ENCODE measurements at places on chromosomes 13 and 19.

DNA sequence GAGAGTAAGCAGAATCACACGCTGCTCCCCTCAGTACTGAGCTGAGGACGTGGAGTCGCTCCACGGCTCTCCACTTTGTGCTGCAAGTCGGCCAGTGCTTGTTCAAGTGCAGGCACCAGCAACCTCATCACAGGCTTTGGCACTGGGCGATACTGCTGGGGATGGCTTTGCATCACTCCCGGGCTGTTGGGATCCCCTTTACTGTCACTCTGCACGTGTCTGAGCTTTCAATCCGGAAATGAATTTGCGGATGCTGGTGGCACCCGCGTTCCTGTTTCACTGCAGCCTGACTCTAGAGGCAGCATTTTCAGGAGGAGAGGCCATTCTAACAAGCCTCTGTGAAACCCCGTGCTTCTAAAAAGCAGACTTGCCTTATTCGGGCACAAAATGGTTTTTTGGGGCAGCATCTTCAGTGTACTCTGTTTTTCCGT is 19.1 kb downstream of the SMARCA4 start:
- no peak for DNase-seq

DNA sequence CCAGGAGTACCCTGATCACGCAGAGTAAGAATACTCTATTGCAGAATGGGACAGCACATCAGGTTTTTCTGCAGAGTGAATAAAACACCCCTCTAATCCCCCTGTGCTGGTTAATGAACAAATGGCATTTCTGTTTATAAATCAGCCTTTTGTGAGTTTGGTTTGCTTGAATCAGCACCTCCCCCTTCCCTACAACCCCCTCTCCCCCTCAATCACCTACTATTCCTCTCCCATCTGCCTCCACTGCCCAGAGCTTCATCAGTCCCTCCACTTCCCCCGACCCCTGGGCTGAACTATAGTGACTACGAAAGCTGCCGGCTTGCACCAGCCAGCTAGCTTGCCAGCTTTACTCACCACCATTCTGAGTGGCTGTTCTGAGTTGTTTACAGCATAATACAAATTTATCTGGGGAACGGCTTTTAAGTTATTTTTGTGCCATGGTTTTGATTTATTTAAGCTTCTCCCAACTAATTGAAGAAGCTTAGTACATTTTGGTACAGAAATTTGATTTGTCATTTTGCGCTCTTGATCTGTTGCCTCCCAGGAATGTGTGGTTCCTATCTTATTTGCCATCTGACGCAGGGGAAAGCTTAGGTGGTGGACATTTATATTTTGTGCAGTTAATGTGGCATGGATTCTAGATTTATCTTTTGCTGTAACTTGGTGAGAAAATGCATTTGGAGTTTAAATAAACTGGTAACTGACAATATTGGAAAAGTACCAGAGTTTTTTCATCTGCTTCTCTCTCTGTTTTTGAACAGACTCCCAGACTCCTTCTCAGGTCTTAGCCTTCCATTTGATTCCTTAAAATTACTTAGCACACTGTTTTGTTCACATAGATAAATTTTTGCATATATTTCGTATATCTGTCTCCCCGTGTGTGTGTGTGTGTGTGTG is 41.7 kb upstream of the WDFY2 start:
- DNase-seq = no peak

DNA sequence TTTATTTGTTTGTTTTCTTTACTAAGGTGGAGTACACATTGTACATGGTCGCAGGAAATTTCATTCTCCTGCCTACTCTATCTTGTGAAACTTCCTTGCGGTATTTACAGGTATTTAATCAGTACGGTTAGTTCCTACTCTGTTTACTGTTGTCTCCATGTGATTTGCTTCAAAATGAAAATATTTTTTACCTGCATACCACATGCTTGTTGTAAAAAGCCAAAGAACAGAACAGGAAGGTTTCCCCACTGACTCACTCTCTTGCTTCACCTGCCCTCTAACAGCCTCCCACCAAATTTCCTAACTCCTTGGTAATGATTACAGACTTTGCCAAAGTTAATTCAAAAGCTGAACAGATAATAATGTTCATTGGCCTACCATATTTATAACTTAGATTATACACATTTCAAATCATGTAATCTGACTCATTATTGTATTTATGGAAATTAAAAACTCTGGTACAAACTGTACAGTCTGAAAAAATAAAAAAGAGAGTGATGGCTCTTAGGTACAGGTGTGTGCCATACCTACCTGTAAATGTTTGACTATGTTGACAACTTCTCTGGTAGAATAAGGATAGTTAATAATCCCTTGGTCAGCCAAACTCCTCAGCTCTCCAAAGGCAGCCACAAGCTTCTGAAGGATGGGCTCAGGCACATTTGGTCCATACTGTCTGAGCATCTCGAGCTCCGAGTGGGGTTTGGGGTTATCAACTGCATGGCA is 239.9 kb downstream of the VWA8 start:
- DNase-seq = no peak

- DNase-seq = no peak
These were observed 13.4 kb downstream of the ZNF20 start for GRCh38 chr19:12126707-12127106.

- no peak for DNase-seq
These were observed 47.2 kb upstream of the EPHX3 start for GRCh38 chr19:15279326-15279904.

GRCh38 chr13:73058432-73058735 is 421 bp upstream of the KLF5 start:
- DNase-seq = no peak

- DNase-seq = no peak
These were observed 23.1 kb upstream of the CDC16 start for GRCh38 chr13:114211446-114212157.

GRCh38 chr19:43606569-43607229 is 5.2 kb upstream of the SRRM5 start:
- peak; percentile 25 for DNase-seq

- DNase-seq = peak; percentile 94
These were observed at the start of gene DNAAF3 for GRCh38 chr19:55166530-55167268. TSS of gene DNAAF3 (minus strand) at chr19:55166613. CDS start at chr19:55166413, 200 bp downstream.

GRCh38 chr13:60230593-60230992 is 66.9 kb upstream of the DIAPH3 start:
- no peak for DNase-seq

DNA sequence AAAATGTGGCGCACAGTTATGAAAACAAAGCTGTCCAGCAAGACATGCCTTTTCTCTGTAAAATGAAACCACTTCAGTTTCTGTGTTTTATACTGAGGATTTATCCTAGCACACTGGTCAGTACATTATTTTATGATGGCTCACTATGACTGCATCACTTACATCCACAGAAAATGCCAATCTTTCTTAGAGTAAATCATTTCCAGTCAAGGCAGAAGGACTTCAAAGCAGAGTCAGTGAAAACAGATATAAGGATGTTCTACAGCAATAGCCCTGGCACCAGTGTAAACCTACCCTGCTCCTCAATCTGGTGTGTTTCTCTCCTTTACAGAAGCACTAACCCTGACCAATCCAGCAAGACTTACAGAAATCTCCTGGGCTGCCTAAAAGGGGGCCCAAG is 473.5 kb downstream of the GPC6 start:
- DNase-seq = no peak

DNA sequence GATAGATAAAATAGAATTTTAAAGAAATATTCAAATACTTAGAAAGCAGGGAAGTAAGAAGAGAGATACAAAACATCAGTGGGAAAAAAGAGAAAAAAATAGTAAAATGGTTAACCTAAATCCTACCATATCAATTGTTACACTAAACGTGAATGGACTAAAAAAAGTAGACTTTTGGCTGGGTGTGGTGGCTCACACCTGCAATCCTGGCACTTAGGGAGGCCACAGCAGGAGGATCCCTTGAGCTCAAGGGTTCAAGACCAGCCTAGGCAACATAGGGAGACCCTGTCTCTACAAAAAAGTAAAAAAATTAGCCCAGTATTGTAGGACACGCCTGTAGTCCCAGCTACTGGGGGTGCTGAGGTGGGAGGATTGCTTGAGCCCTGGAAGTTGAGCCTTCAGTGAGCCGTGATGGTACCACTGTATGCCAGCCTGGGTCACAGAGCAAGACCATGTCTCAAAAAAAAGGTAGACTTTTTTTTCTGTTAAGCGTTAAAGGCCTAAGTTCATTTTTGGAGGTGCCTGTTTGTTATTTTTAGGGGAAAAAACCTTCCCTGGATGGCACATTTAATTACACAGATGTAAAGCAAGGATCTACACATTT is 29.6 kb downstream of the KLF5 start:
- DNase-seq = no peak

DNA sequence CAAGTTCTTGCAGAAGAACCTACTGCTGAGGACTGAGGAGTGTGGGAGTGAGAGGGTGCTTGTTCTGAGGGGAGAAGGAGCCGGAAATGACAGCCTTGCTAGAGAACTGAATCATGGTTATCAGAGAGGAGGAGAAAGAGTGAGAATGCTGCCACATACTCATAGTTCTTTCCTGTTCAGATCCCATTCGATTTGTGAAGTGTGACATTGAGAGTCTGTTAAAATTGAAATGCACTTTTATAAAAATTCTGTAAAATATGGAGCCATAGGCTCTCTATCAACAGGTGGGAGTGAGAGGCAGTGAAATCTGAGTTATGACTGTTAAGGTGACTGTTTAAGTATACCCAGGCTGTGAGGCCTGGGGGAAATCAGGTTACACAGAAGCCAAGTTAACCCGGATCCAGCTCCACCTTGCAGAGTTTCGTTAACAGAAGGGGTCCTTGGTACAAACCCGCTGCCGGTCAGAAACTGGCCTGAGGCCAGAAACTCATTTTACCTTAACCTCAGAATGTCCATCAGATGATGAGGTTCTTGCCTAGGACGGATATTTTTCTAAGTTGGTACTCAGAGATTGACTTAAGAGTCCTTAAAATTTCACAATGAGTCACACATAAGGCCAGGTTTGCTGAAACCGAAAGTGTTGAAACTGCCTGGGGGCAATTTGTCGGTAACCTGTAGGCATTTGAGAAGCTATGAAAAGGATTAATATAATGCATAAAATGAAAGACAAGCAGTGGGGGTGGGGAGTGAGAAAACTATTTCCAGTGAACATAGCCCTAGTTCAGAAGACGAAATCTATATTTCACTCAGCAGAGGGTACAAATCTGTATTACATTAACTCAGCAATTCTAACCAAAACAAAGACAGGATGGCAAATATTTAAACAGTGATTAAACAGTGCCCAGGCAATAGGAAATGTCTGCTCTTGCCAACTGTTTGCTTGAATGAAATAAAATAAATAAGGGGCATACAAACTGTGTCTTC is 350.5 kb downstream of the KCNRG start:
- DNase-seq = no peak

DNA sequence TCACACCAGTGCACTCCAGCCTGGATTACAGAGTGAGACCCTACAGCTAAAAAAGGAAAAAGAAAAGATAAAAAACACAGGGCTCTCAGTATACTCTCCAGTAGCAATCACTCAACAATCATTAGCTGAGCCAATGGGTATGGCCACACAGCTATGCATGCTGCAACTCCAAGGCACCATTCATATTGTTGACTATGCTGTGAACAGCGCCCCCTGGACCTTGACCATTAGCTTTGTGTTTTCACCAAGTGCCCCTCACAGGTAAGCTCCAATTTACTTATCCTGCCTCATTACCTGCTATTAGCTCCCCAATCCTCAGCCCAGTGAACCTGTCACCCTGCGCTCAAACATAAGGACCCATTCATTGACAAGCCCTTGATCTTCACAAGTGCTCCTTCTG is 35.8 kb downstream of the ZIC5 start:
- DNase-seq = no peak

DNA sequence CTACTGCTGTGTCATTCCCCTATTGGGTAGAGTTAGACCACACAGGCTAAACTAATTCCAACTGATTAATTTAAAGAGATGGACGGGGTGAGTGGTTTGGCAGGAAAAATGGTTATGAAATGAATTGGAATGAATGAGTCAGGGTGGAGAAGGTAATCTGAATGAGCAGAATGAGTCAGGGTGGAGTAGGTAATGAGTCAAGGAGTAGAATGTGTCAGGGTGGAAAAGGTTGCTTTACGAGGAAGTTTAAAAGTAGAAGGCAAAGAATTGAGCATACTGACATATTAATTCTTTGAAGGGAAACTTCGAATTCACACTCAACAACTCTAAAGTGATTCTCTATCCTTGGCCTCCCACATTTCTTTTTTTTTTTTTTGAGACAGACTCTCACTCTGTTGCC is 12.7 kb upstream of the ZNF121 start:
- no peak for DNase-seq

- no peak for DNase-seq
These were observed 15.0 kb downstream of the SAFB2 start for GRCh38 chr19:5607318-5608275.

GRCh38 chr13:67204764-67205163 is 25.4 kb downstream of the PCDH9 start:
- DNase-seq = no peak

GRCh38 chr13:110047496-110047895 is 259.5 kb downstream of the COL4A1 start:
- DNase-seq = no peak

GRCh38 chr19:54356444-54357056 is 8.2 kb downstream of the LAIR1 start:
- no peak for DNase-seq

- DNase-seq = no peak
These were observed 30.0 kb downstream of the ZNF787 start for GRCh38 chr19:56091066-56091490.

DNA sequence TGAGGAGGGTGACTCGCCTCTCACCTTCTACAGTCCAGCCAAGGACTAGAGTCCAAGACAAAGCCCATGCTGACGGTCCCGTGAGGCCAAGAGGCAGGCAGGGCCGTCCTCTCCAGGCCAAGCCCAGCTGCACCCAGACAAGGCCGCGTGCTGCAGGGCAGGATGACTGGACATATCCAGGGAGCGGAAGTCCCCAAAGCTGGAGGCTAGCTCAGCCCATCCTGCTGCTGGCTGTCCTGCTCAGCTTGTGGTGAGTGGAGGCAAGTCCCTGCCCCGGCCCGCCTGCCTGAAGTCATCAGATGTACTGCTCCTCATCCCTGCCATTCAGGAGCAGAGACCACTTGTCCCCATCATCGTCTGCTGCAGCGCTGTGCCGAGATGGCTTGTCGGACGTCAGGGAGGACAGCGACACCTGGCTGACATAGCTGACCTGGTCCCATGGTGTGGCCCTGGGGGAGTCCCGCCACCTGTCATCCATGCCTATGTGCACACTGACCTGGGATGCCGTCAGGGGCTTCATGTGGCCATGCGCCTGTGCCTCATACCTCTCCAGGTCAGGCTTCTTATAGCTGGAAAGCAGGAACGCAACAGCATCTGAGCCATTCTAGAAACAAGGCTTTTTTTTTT is 72.8 kb downstream of the CCDC70 start:
- DNase-seq = no peak

DNA sequence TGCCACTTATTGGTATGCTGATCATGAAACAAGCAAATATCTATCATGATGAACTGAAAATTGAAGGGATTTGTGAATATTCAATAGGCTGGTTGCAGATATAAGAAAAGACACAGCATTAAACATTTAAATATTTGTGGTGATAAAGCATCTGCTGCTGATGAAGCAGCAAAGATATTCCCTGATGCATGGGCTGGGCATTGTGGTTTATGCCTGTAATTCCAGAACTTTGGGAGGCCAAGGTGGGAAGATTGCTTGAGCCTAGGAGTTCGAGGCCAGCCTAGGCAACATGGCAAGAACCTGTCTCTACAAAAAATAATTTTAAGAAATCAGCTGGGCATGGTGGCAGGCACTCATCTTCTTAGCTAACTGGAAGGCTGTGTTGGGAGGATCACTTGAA is 54.5 kb downstream of the GPR180 start:
- DNase-seq = no peak

Data from NCI-H1436 treated with DMSO at 0.1 percent for 48 hours (cell line).